ENCODE measurements at places on chromosomes 1 and 21.

DNA sequence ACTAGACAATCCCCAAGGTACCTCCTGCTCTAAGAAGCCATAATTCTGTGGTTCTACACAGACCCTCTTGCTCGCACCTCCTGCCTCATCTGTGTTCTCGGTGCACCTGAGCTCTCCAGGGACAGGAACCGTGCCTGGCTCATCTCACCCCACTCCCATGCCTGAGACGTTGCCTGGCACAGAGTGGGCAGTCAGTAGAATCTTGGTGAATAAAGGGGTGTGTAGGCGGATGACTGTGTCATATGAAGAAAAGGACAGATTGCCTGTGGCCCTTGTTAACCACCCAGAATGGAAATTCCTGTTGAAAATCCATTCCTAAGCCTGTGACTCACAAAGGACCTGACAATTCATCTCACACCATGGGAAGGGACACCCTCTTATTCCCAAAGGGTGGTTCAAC, 92.9 kb downstream of the KCNN3 start:
- peak; percentile 25 for DNase-seq

GRCh38 chr1:200673952-200674823, 4.5 kb upstream of the DDX59 start:
- peak; percentile 92 for DNase-seq

DNA sequence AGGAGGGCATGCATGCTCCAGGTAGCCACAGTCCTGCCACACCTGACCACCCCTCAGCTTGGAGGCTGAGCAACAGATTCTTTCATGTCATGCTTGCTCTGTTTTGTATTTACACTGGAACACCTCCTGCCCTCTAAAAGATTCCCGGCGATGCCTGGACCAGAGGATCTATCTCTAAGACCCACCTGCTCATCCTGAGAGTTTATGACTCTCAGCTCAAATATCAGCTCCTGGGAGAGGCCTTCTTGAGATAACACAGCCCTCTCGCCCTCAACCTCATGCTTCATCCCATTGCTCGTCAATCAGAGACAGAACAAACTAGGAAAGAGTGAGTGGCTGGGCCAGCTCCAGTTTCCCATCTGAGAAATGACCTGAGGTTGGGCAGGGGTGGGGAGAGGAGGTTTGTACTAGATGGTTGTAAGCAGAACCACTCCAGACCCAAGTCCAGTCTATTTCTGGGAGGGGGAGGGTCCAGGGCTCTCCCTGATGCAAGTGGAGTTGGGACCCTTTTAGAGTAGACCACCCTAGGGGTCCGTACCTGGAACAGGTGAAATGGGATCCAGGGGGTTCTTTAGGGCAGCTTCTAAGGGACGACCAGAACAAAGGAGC, 524.5 kb downstream of the MATN1 start:
- DNase-seq, result no peak

- no peak for DNase-seq
Measured at GRCh38 chr1:37825506-37825905, 17.5 kb upstream of the YRDC start.

DNA sequence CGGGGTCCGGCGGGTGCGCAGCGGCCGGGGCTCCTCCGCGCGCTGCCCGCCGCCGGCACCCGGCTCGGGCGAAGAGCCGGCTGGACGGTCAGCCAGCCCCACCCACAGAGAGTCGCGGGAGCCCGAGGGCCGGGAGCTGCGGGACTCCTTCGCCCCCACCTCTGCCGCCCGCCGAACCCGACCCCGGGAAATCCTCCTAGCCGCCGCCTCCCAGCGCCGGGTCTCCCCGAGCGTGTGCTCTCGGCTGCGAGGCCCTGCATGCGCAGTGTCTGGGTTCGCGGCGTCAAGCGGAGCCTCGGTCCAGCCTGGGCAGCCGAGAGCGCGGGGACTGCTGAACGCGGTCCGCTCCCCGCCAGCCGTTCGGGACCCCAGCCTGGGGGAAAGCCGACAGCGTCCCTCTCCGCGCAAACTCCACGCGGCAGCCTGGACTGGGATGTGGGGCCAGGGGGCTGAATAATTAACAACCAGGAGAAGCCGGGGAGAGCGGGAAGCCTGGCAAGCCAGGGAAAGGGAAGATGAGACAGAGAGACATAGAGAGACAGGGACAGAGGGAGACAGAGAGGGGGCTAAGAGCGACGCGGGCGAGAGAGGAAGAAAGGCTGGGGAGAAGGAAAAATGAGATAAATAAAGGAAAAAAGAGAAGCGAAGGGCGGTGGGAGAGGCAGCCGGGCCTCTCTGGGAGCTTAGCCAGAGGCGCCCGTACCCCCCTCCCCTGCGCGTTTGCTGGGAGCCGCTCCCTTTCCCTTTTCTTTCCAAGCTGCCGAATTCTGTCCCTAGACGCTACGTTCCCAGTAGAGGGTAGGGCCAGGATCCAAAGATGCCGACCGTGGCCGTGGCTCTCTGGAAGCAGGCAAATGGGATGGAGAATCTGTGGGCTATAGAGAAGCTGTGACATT, 64.2 kb downstream of the MEF2D start:
- DNase-seq, result no peak

DNA sequence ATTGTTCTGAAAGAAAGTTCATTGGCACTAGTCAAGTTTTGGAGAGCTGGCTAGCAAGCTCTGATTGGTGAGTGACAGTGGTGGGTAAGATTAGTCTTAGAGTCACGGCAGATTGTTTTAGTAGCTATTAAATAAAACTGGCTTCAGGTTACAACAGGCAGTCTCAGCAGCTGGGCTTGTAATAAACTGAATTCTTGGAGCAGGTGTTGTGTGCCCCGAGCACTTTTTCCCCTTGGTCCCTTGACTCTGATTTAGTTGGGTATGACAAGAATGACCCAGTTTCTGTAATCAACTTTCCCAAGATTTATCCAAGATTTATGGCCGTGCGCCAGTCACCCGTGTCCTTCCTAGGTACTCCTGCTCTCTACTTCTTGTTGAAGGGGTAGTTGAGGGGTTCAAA, 40.2 kb downstream of the TBCE start:
- DNase-seq, result no peak

DNA sequence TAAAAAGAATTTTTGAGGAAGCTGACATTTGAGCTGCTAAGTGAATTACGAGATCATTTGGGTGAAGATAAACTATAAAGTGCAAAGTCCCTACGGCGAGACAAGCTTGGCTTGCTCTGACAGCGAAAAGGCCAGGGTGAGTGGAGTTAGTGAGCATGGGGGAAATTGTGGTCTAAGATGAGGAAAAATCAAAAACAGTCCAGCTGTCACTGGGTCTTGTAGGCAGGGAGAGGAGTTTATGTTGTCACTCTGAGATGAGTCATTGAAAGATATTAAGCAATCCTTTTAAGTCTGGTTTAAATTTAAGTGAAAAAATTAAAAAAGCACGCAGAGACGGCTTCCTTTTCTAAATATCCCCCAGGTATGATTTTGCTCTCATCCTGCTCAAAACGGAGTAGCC, 601.9 kb downstream of the MRPL39 start:
- DNase-seq, result peak; percentile 62

GRCh38 chr1:7422081-7422480, 349.0 kb upstream of the VAMP3 start:
- DNase-seq, result no peak

GRCh38 chr1:25091658-25092057, 140.6 kb downstream of the SYF2 start:
- no peak for DNase-seq

GRCh38 chr1:172393354-172393753, 27.1 kb upstream of the C1orf105 start:
- DNase-seq, result no peak

GRCh38 chr1:8567146-8567545, 249.2 kb downstream of the SLC45A1 start:
- no peak for DNase-seq

DNA sequence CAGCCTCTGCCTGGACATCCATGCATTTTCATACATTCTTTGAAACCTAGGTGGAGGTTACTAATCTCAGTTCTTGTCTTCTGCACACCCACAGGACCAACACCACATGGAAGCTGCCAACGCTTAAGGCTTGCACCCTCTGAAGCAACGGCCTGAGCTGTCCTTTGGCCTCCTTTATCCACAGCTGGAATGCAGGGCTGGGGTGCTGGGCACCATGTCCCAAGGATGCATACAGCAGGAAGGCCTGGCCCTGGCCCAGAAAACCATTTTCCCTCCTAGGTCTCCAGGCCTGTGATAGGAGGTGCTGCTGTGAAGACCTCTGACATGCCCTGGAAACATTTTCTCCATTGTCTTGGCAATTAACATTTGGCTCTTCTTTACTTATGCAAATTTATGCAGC, 1168.6 kb downstream of the KCNT2 start:
- DNase-seq, result no peak

GRCh38 chr1:194717941-194718340, 1531.5 kb upstream of the B3GALT2 start:
- DNase-seq, result peak; percentile 11

GRCh38 chr21:14890141-14890540, 174.7 kb downstream of the NRIP1 start:
- no peak for DNase-seq

- no peak for DNase-seq
Measured at GRCh38 chr1:67838180-67838910, 5.1 kb upstream of the GNG12 start.

DNA sequence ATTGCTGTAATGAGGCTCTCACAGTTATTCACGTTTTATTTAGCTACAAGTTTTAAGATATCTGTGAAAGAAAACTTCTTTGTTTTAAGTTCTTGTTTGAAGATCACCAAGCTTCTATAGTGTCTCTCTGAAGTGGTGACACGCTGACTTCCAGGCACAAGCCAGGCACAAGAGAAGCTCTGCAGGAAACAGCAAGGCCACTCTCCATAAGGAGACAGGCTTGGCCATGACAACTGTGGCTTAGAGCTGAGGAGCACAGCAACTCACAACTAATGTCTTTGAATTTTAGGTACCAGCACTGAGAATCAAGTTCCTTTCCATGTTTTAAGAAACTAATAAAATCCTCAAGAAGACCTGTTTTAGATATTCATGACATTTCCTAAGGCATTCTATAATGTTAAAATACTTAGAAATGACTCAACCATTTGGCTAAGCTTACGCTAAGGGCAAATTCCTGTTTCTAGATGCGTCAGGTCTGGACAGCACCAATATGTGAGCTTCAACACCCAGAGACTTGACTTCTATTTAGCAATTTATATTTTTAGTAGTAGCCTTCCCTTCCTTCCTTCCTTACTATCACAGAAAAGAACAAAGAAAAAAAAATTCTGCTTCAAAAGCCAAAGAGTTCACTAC, 40.2 kb downstream of the APP start:
- DNase-seq, result peak; percentile 61

DNA sequence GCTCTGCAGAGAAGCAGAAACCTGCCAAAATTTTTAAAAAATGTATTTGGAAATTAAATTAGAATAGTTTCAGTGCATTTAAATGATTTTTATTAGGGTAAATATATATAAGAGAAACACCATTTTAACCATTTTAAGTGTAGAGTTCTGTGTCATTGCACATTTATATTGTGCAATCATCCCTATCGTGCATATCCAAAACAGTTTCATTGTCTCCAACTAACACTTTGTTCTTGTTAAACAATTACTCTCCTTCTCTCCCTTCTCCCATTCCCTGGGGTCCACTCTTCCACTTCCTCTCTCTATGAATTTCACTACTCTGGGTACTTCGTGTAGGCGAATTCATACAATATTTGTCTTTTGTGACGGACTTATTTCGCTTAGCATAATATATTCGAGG, 6.0 kb upstream of the OR2L8 start:
- no peak for DNase-seq

GRCh38 chr1:15723631-15724246, 12.3 kb upstream of the SLC25A34 start:
- DNase-seq, result no peak

DNA sequence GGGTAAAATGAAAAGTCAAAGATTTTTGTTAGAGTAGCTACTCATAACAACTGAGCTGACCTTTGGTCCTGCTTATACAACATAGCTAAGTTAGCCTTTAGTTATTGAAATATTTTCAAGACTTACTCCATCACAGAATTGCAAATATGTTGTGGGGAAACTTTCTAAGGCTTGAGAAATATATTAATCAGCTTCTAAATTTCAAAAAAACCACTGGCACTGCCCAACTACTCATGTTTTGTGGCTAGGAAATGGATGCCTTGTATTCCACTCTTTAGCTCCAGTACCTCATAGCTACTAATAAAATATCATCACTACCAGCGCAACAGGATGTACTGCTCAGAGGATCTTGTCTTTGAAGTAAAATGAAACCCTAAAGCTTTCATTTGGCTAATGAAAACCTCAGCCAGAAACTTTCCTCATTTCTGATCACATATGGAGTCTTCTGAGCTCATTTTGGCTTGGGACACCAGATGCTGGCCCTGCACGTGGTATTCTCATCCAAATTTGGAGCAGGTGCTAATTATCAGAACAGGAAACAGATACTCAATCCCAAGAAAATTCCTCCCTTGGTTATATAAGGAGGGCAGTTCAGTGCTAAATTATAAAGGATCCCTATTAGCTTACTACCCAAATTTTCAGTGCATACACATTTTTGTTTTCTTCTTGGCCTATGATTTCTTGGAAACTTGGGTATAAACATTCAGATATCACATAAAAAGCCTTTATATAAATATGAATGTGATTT, 690.7 kb downstream of the ADGRL2 start:
- peak; percentile 26 for DNase-seq

DNA sequence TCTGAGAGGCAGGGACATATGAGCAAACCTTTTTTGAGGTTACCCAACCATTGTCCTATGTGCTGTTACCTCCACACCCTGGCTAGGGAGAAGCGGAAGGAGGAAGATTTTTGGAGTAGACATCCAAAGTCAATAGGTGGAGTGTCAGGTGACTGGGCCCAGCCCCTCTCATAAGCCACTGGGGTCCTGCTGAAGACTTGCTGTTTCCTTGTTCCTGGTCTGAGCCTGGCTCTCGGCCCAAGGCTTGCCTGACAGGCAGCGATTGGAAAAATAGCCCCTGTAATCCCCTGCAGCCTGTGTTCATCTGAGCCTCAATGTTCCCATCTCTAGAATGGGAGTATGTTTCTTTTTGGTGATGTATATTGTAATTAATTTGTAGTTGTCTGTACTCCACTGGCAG, 6.9 kb upstream of the PIGR start:
- DNase-seq, result no peak

DNA sequence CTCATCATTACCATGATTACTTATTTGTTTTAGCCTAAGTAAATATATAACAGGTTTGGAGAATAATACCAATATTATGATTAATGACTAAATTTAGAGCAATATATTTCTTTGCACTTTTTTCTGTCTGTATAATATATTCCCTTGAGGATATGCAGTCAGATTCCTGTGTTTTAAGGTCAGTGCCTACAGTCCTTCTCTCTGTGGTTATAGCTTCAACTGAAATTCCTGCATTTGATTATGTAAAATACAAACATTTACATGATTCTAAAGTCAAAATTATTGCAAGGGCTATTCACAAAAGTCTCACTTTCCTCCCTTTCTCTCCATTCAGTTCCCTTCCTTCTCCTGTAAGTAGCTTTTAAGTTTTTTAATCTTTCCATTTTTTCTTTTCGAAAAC, 142.9 kb upstream of the COL6A1 start:
- DNase-seq, result no peak

DNA sequence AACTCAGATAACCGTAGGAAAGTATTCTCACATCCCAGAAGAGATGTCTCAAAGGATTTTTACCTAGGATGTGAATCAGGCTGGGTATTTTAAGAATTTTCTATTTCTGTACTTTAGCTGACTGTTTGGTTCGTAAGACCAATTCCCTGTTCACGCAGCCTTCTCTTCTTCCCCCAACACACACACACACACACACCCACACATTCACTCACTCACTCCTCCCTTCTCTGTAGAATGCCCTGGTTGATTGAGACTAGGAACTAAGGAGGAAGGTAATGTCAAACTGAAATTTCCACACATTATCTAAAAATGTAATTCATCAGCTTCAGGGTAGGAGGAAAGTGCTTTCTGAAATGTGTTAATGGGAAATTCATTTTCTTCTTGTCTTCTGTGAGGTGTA, 43.5 kb downstream of the ELAVL4 start:
- DNase-seq, result no peak

GRCh38 chr1:33716976-33717688, 146.7 kb upstream of the HMGB4 start:
- DNase-seq, result no peak
